Renal cortical epithelial cell (primary cell): ENCODE measurements at places on chromosomes 13 and 19.

DNA sequence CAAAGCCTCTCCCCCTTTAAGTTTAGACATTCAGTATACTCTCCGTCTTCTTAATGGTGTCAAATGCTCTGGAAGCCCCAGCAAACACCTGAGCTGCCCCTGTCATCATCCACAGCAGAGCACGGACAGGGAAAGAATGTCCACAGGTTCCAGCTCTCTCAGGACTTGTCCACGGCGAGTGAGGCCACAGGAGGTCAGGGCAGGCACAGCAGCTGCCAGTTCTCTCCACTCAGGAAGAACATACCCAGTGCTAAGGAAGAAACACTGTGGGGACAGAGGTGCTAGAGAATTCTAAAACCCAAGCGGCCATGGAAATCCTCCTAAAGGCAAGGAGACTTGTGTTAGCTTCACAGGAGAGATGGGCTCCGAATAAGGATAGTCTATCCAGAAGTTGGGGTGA, 132.0 kb upstream of the SERP2 start:
- no peak for DNase-seq

GRCh38 chr13:51935326-51936171, 73.8 kb downstream of the CCDC70 start:
- no peak for DNase-seq

DNA sequence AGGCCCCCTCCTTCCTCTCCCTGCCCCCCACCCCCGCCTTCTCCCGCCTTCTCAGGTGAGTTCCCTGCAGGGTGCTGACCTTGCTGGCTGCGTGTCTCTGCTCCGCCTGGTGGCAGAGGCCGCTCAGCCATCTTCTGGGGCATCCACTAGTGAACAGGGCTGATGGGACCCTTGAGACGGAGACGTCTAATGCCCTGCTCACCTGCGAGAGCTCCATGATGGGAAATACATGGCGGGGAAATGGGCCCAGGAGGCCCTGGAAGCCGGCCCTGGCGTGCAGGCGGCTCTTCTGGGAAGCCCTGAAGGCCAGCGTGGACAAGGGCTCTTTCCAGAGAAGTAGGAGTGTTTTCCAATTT, 15.2 kb upstream of the F7 start:
- no peak for DNase-seq

DNA sequence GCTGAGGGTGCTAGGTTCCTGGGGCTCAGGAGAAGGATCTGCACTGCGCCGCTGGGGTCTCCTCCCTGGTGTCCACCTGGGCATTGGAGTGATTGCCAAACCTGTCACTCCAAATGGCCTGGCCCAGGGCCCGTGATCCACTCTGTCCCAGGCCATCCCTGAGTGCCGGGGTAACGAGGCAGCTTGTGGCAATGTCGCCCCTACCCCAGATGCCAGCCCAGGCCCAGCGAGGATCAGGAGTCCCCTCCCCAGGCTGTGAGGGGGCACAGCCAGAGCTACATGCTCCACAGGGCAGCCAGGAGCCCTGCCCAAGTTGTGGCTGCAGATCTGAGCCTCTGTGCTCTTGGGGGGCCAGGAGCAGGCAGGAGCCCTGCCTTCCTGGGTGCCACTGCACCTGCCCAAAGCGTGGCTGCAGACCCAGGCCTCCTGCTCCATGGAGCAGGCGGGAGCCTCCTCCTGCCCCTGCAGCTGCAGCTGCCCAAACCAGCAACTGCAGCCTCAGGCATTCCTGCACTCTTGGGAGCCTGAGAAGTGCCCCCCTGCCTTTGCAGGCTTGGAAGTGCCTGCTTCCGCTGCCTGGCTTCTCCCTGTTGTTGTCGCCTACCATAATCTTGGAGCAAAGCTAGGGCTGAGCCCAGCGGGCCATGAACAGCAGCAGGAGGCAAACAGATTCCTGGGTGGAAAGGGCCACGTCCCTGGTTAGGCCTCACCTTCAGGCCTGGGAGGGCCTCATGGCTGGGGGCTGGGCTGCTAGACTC, 4.6 kb downstream of the IGFL4 start:
- DNase-seq, result no peak

- no peak for DNase-seq
Measured at GRCh38 chr13:24899601-24900000, 135.6 kb downstream of the RNF17 start.

DNA sequence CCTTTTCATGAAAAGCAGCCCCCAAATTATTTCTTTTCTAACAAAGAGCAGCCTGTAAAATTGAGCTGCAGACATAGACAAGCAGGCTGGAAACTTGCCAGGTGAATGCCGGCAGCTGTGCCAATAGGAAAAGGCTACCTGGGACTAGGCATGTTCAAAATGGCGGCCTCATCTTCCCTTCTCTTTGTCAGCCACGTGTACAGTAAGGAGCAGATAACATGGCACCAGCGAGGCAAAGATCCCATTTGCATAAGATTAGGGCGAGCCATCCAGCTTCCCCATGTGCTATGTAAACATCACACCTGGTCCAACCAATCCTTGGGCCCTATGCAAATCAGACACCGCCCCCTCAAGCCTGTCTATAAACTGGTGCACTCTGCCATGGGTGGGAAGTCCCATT, 31.2 kb upstream of the CACNA1A start:
- DNase-seq, result no peak

GRCh38 chr13:25927932-25928331, 123.9 kb downstream of the SHISA2 start:
- no peak for DNase-seq
